ENCODE measurements at places on chromosomes 12 and 14. TPM values are rescaled to one million over a fixed set of nuclear protein-coding genes. Genes with fewer than 3 reads are reported as not detected.

DNA sequence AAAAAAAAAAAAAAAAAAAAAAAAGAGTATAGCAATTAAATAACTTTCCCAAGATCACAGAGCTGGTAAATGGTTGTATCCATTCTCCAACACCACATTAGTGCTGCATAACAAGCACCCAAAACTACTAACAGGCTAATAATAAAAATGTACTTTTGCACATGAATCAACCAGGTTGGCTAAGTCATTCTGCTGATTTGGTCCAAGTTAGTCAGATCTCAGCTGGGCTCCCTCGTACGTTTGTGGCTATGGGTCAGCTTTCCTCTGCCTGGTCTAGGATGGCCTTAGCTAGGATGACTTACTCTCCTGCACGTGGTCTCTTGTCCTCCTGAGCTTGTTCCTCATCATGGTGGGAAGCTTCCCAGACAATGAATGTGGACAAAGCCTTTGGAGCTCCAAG lies 7.9 kb upstream of the PLEKHG6 start:
- H3K27me3 ChIP-seq = peaks cover 1% of the 10 kb centered on the region
- no peaks in the 10 kb centered on the region for H3K4me1 ChIP-seq

DNA sequence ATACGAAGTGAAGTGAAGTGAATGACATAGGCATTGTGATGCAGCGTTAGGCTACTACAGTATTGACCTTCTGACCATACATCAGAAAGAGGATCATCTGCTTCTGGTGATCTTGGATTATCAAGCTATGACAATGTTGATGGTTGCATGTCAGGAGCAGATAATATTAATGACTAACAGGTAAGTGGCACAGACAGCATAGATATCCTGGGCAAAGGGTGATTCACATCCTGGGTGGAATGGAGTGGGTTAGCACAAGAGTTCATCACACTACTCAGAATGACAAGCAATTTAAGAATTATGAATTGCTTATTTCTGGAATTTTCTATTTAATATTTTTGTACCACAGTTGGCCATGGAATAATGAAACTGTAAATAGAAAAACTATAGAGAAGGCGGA lies 397.9 kb upstream of the ATP2B1 start:
- DNase-seq = no peak
- H3K4me1 ChIP-seq = peaks cover 7% of the 10 kb centered on the region
- H3K4me3 ChIP-seq = no peak overlapping the region

DNA sequence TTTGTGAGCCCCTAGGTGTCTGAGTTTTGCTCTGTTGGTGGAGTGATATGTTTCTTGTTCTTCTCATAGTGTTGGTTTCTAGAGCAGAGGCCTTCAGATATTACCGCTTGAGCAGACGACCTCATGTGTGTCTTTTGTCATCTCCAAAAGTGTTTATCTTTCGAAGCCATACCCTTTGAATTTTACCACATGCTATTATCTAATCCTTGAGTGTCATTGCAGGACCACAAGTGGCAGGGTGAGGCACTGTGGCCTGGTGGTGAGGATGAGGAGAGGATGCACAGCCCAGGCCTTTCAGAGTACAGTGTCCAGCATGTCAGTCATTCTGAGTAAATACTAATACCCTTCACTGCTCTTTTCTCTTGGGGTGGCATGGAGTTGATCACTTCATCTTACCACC lies 57.2 kb upstream of the CISTR start:
- no peaks in the 10 kb centered on the region for H3K36me3 ChIP-seq
- no peak overlapping the region for H3K4me3 ChIP-seq
- no peaks in the 10 kb centered on the region for H3K4me1 ChIP-seq
- no peak overlapping the region for H3K27ac ChIP-seq

DNA sequence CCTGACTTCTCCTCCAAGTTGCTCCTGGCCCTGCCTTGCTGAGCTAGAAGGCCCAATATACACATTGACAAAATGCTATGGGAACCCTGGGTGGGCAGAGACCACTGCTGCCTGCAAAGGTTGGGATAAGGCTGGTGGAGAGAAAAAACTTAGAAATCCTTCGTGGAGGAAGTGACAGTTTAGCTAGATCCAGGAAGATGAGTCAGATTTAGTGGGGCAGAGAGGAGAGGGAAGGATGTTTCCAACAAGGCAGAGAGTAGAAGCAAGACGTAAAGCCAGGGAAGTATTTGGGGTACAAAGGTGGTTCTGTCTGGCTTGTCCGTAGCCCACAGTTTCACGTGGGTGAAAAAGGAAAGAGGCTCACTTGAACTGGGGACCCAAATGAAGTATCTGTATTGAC lies 69.0 kb upstream of the CLMN start:
- DNase-seq = no peak
- peaks cover 7% of the 10 kb centered on the region for H3K27me3 ChIP-seq
- no peaks in the 10 kb centered on the region for H3K4me1 ChIP-seq
- H3K36me3 ChIP-seq = no peaks in the 10 kb centered on the region

- H3K4me3 ChIP-seq = no peak overlapping the region
- peaks cover 28% of the 10 kb centered on the region for H3K4me1 ChIP-seq
- DNase-seq = no peak
- peaks cover 2% of the 10 kb centered on the region for H3K27me3 ChIP-seq
- H3K36me3 ChIP-seq = no peaks in the 10 kb centered on the region
- H3K27ac ChIP-seq = no peak overlapping the region
Measured at GRCh38 chr14:97116546-97116945, 319.4 kb downstream of the VRK1 start.

Gene ST8SIA1
- total RNA-seq = 1.5 TPM

Gene ADGRD1
- total RNA-seq = 0.65 TPM
